Cortex of kidney (tissue), 1 donor: ENCODE measurements at places on chromosomes 4 and X.

- no peak for DNase-seq
These were observed 8.4 kb upstream of the MAB21L2 start for GRCh38 chr4:150573534-150573933.

GRCh38 chr4:113871080-113871479 is 108.4 kb downstream of the ARSJ start:
- no peak for DNase-seq

DNA sequence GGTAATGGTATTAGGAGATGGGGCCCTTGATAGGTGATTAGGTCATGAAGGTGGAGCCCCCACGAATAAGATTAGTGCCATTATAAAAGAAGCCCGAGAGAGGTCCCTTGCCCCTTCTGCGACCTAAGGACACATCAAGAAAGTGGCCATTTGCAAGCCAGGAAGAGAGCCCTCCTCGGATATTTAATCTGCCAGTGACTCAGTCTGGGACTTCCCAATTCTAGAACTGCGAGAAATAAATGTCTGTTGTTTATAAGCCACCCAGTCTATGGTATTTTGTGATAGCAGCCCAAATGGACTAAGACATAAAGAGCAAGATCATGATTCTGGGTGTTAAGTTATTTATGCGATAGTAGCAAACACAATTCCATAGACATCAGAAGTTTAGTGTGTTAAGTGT is 192.2 kb downstream of the LDB2 start:
- no peak for DNase-seq

DNA sequence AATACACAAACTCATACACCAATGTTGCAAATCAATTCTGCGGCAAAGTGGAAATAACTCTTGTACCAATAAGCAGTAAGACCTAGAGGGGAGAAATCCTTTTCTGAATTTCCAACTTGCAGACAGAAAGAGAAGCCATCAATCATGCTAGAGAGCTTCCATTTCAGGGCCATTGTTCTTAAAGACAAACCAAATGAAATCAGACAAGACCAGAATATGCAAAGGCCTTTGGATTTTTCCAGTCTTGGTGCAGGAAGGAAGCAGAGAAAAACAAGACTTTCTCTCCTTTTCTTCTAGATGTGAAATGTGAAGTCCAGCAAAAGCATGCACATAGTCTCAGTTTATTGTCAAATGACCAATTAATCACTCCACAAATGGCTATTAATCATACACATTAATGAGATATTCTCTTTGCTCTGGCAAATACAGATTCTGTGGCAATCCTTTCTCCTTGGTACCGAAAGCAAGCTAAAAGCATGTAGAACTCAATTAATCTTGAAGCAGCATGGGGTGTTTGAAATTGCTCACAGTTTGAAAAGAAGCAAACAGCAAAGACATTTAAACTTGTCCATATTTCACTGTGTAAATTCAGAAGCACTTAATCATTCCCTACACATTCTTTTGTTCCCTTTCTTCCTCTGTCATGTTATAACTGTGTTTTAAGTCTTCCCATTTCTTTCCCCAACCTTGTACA is 466.1 kb downstream of the GPAT3 start:
- no peak for DNase-seq

DNA sequence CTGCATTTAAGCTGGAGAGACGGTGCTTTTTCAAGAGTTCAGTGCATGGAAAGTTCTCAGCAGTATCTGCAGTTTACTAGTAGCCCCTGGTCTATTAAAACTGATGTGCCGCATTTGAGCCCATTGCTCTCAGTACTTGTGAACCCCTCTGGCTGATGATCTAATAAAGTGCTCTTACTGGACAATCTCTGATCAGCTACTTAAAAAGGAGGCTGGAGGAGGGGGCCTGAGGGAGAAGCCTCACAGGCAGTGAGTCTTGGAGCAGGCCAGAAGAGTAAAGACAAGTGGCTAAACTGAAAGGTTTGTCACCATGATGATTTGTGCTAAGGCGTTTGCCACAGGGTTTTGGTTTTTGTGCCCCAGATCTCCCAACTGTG is 138.5 kb downstream of the ARX start:
- no peak for DNase-seq

GRCh38 chr4:147769386-147769785 is 37.5 kb downstream of the ARHGAP10 start:
- no peak for DNase-seq

- DNase-seq: no peak
These were observed 63.3 kb downstream of the KCNIP4 start for GRCh38 chr4:21885241-21885640.

DNA sequence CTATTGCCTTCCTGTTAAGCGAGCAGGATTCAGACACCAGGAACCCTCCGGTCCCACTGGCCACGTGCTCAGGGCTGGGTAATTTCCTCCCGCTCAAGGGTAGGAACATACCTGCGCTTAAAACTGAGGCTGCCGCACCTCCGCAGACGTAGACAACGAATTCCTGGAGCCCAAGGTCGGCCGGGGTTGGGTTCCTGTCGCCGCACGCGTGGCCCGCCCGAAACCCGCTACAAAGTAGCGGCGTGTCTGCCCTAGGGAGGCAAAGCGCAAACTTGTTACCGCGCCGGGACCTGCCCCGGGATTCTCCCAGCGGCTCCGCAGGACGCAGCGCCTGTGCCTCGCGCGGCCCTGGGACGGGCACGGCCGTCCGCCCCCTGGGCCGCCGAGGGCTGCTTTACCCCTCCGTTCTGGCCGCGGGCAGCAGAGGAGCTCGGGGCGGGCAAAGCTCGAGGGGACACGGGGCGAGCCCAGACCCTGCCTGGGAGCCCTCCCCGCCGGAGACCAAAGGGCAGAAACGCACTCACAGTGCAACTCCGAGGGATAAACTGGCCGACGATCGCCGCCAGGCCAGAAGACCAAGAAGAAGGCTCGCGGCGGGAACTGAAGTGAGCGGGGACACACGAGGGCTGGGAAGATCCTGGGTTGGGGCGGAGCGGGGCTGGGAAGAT is at the start of gene ERVMER34-1:
Gene ERVMER34-1 (minus strand): TSS at position 607 of the 668 bp plus-strand sequence. CDS start 5,905 bp downstream, outside the sequence.
- DNase-seq: peak; percentile 30

- no peak for DNase-seq
These were observed 72.2 kb downstream of the ENOX2 start for GRCh38 chrX:130830599-130831346.

DNA sequence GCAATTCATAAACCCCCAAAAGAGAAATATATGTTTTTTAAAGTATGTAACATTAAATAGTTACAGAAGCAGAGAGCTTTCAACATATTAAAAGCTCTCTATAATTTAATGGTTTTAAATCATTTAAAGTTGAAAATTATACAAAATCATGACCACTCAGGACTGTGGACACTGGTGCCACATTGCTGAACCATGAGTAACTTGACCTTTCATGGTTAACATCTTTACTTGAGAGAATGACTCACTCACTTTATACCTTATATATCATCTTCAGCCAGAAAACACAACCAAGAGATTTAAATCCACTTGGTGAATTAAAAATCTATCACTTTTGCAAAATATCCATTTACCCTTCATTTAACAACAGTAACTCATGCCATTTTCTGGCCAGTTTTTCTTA is 584.3 kb upstream of the SMIM31 start:
- DNase-seq: no peak

- DNase-seq: no peak
These were observed 18.9 kb downstream of the DNAJB14 start for GRCh38 chr4:99927566-99927965.
